SK-N-SH (cell line): ENCODE measurements at places on chromosomes 1 and 21. TPM values are rescaled to one million over a fixed set of nuclear protein-coding genes. Genes with fewer than 3 reads are reported as not detected.

CHODL gene
- polyA plus RNA-seq, result not detected in 2 replicates

ETV3L gene
- not detected in 2 replicates for polyA plus RNA-seq

ORC1 gene
- 4.9 and 5.2 TPM in 2 replicates for polyA plus RNA-seq

EDN2 gene
- 0.97 and 1.7 TPM in 2 replicates for polyA plus RNA-seq

GRCh38 chr1:48498096-48498791 lies 26.2 kb upstream of the SPATA6 start:
- DNase-seq, result peak; percentile 78

DNA sequence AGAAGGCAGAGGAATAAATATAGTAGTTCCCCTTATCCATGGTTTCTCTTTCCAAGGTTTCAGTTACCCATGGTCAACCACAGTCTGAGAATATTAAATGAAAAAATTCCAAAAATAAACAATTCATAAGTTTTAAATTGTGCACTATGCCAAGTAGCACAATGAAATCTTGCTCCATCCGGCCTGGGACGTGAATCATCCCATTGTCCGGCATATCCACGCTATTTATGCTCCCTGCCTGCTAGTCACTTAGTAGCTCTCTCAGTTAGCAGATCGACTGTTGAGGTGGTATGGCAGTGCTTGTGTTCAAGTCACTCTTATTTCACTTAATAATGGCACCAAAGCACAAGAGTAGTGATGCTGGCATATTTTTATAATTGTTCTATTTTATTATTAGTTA lies 58.6 kb upstream of the ARHGAP29 start:
- DNase-seq, result no peak

GRCh38 chr1:20615946-20616846 lies 17.1 kb upstream of the PINK1 start:
- no peak for DNase-seq

DNA sequence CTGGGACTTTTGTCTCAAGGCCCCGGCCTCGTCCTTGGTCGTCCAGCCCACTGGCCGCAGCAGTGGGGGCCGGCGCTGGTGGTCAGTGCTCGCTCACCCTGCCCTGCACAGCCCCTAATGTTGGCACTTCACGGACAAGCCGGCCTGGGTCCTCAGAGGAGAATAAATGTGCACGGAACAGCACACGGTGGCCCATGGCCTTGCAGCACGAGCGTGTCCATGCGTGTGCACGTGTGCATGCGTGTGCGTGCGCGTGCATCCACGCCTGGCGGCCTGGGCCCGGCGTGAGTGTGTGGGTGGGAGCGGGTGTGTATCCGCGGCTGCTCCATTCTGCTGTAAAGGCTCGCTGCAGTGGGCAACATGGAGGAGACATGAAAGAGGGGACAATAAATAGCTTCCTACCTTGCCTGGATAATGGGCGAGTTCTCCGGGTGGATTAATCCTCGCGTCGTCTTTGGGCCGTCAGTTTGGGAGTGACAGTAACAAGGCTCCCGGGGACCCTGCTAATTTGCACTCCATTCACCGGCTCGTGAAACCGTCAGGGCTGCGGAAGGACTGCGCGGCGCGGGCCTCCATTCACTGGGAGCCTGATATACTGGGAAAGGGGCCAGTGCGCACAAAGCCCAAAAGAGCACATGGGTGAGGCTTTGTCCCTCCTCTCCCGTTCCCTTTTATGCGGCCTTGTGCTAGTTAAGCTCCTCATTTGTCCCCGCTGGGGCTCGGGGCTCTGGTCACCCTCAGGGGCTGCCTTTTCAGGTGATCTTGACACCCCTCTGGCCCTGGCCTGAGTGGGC lies 142.8 kb downstream of the PRDM16 start:
- no peak for DNase-seq

- DNase-seq, result no peak
Measured at GRCh38 chr1:239719642-239720258, 333.4 kb downstream of the CHRM3 start.

GRCh38 chr1:156414461-156415064 lies 45.6 kb downstream of the RHBG start:
- DNase-seq, result no peak

- no peak for DNase-seq
Measured at GRCh38 chr1:165109013-165109412, 247.5 kb downstream of the LMX1A start.

DNA sequence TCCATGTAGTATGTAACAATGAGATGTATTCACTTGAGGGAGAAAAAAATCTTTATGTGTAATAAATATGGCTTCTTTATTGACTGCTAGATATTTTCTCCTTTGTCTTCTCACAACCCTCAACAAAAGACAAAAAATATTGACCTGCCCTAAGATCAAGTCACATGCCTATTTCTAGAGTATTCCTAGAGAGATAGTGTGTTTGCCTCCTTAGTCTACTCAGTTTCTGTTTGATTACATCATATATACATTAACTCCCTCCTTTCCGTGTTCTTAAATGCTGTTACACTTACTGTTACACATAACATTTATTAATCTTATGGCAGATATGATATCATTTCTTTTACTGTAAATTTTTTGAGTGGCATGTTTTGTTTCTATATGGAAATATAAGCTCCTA lies 281.6 kb upstream of the RGS18 start:
- no peak for DNase-seq

DNA sequence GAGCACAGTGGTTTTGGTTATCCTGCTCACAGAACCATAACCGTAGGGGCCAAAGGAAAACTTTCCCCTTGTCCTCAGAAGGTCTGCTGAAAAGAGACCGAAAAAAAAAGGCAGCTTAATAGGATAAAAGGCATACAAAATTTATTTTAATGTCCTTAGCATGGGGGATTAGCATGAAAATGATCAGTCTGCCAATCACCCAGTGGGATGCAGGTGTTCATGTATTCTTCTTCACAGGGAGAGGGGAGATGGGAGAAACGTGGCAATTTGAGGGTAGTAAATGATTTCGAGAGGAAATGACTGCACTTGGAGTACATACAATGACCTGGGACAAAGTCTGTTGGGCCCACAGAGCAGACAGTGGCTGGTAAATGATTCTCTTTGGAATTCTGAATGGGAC lies 194.0 kb downstream of the AJAP1 start:
- DNase-seq, result no peak

- DNase-seq, result peak; percentile 94
Measured at GRCh38 chr1:178093494-178093950, 382 bp upstream of the RASAL2 start.

DNA sequence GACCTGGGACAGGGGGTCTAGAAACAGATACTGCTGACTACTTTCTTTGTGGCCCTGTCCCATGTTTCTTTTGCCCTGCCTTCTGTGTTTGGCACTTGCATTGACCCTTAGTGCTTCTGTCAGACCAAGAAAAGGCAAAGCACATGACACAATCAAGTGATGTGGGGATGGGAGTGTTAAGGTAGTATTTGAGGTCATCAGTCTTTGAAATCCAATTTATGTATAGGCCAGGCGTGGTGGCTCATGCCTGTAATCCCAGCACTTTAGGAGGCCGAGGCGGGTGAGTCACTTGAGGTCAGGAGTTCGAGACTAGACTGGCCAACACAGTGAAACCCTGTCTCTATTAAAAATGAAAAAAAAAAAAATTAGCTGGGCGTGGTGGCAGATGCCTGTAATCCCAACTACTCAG lies 26.0 kb downstream of the SERBP1 start:
- DNase-seq, result no peak

DNA sequence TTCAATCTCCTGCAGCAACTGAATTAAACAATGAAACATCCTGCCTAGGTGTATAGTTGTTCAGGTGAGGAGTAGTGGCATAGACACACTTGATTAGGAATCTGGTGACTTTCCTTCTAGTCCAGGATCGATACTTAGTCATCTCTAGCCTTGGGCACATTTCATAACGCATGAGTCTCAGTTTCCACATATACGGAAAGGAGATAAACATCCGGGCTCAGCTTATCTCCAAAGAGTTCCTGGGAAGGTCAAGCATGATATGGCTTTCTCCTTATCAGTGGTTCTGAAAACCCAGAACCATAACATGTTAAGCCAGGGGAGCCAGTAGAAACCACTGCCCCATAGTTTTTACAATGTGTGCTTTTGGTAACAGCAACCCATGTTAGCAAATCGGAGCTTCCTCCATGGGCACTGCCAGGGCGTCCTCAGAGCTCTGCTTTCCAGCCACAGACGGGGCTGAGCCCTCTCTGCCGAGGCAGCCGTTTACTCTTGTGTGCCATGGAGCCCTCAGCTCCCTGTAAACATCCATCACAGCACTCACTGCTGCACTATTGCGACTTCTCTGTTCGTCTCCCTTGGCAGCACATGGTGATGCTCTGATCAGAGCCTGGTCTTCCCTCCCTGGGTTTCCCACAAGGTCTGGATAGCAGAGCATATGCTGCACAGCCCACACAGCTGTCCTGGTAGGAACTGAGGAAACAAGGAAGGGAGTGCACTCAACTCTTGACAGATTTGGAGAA lies 34.6 kb downstream of the RUNX1 start:
- no peak for DNase-seq

DNA sequence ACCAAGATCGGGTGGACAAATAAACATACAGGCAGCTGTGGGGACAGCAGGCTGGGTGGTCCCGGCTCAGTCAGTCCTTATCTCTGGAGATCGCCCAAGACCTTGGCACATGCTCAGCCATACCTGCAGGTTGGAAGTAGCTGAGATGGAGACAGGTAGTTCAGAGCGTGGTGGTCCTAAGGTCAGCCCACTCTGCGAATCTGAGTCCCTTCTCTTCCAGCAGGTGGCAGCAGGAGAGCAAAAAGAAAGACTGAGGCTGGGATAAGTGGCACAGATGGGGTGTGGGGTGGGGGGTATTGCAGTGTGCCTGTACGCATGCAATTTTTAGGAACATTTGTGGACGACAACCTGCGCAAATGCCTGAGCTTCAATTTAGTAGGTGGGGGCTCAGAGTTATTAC lies 104.9 kb downstream of the TENT5C start:
- peak; percentile 27 for DNase-seq

- DNase-seq, result no peak
Measured at GRCh38 chr1:162373541-162374260, 3.0 kb downstream of the SPATA46 start.

- DNase-seq, result no peak
Measured at GRCh38 chr1:5864256-5864655, 128.0 kb downstream of the NPHP4 start.

GRCh38 chr1:83033682-83034081 lies 965.2 kb downstream of the TTLL7 start:
- no peak for DNase-seq

DNA sequence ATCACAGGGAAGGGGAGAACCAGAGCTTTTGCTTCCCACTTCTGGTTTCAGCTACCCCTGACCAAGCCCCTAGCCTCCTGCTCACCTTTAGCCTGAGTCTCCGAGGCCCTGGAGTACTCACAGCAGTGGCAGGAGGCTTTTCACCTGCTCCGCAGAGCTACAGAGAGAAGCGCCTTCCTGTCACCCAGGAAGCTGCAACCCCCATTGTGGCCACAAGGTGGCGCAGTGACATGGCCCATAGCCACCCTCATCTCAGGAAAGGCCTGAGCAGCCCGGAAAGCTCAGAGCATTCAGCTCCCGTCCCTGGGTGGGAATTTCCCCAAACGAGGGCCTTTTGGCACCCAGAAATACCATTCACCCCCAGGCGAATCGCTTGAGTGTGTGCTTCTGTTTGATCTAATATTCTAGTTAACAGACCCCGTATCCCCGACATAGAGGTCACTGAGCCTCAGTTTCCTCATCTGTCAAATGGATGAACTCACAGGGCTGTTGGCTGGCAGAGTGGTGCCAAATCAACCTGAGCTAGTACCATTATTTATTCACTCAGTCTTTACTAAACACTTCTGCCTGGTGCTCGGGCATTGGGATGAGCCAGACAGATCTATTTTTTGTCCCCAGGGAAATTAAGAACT lies 25.3 kb downstream of the A3GALT2 start:
- DNase-seq, result peak; percentile 89

- DNase-seq, result no peak
Measured at GRCh38 chr1:214004014-214004413, 16.2 kb downstream of the PROX1 start.

DNA sequence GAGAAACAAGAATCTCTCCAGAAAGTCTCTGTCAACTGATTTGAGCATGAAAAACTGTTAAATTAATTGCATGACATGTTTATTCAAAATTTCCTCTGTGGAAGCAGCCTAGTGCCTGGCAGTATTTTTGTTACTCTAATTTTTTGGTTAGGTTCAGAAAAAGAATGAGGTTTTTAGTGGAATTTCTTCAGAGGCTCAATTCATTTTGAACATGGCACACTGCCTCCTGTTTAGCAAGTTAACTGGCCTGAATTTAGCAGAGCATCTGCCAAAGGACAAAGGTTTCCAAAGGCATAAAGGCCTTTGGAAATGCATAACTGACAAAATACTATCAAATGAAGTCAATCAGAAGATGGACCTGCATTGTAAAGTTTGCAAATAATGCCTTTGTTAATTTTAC lies 1326.5 kb downstream of the PLA2G4A start:
- no peak for DNase-seq

DNA sequence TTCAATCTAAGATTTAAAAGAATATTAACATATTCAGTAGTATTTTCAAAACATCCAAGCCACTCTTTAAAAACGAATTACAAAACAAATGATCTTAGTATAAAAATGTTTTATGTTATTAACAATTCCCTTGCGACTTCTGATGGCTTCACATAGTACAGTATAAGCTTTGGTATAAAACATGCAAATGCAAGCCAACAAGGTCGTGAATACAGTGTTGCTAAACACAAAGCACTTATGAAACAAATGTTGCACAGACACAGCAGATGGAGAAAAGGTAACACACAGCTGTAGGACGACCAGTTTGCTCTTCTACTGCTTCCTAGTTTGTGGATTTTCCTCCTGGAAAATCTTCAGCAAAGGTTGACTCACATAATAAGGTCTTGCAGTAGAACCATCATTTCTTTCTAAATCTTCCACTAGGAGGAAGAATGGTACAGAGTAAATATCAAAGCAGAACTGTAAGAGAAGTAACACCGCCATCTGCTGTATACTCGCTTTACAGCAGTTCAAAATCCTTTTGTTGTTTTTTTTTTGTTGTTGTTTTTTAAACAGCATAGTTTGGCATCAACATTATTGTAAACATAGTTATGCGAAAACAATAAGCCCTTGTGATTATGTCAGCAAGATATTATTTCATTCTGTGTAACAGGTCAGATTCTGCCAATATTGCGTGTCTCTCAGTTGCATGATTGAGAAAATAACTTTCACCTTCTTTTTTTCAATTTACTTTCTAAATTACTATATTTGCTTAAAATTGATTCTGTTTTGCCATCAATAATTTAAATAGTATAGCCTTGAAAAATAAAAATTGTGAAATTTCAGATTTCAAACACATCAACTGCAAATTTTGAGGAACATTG lies 69.5 kb downstream of the LHX8 start:
- peak; percentile 33 for DNase-seq
